Skeletal muscle tissue (tissue), 5 donors: ENCODE measurements at places on chromosomes 12 and 14. TPM values are rescaled to one million over a fixed set of nuclear protein-coding genes. Genes with fewer than 3 reads are reported as not detected.

Gene GLS2
- total RNA-seq, result not detected

Gene C2CD5
- total RNA-seq, result 41.8 TPM

Gene MGAT2
- 28.2 TPM for total RNA-seq

Gene BEGAIN
- 1.0 TPM for total RNA-seq

Gene COQ5
- 29.7 TPM for total RNA-seq

Gene RNASE2
- total RNA-seq, result not detected

Gene GOLGA5
- total RNA-seq, result 26.6 TPM

Gene OVCH1
- under 0.01 TPM for total RNA-seq

Gene SLC25A47
- 0.52 TPM for total RNA-seq
